Islet precursor cell (in vitro differentiated cells): ENCODE measurements at places on chromosomes 2 and 18.

DNA sequence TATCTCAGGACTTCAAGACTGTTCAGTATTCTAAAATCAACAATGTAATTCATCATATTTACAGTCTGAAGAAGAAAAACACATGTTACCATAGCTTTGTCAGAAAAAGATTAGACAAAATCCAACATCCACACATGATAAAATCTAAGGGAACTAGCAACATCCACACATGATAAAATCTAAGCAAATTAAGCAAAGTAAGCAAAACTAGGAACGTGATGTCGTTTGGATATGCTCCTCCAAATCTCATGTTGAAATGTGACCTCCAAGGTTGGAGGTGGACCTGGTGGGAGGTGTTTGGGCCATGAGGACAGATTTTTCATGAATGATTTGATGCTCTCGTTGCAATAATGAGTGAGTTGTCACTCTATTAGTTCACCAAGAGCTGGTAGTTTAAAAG, 717.3 kb upstream of the HS6ST1 start:
- DNase-seq = no peak

- DNase-seq = no peak
Measured at GRCh38 chr2:226017537-226017936, 618.0 kb downstream of the NYAP2 start.

GRCh38 chr2:74585406-74586185, 31.1 kb downstream of the DOK1 start:
- DNase-seq = no peak

GRCh38 chr2:119181791-119182445, 23.4 kb upstream of the C1QL2 start:
- no peak for DNase-seq

DNA sequence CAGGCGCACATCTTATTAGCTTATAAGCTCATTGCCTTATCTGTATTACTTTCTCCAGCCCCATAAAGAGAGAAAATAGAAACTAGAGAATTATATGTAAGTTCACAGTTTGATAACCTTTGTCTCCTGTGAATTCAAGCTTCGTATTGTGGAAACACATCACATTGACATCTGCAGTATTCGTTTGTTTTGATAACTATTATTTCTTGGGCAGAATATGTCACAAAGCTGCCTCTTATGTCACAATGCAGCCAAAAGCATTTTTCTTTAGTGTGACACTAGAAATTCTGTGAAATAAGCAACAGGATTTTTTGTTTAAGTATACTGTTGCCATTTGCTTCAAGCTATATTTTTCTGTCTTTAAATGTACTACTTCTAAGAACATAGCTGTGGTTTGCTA, 221.5 kb downstream of the DOK6 start:
- DNase-seq = no peak

GRCh38 chr18:22093731-22094357, 75.5 kb upstream of the GATA6 start:
- DNase-seq = no peak

GRCh38 chr2:42102591-42103450, 55.0 kb downstream of the PKDCC start:
- peak; percentile 98 for DNase-seq

DNA sequence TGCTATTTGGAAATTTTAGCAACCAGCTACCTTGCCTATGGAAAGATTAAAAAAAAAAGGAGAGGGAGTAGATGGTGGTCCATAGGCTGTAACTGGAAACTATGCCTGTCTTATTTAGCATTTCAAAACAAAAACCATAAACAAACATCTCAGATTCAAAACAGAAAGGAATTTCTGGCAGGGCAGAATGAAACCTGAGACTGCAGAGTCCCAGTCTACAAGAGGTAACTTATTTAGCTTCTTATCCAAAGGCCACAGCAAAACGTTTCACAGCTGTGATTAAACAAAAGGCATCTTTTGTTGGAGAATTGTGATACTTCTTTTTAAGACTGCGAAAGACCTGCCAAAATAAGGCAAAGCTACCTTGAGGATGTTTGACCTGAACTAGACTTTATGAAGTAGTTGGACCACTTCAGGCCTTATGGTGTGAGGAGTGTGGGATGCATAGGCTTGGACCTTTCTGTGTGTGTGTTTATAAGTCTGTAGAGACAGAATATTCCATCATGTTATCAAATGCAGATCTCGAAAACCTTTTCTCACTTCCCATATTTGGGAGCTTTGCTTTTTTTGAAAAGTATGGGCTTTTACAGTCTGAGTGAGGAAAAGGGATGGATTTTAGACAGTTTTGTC, 11.0 kb downstream of the CRIM1 start:
- DNase-seq = no peak
